ENCODE measurements at places on chromosomes 5 and 9. TPM values are rescaled to one million over a fixed set of nuclear protein-coding genes. Genes with fewer than 3 reads are reported as not detected.

DNA sequence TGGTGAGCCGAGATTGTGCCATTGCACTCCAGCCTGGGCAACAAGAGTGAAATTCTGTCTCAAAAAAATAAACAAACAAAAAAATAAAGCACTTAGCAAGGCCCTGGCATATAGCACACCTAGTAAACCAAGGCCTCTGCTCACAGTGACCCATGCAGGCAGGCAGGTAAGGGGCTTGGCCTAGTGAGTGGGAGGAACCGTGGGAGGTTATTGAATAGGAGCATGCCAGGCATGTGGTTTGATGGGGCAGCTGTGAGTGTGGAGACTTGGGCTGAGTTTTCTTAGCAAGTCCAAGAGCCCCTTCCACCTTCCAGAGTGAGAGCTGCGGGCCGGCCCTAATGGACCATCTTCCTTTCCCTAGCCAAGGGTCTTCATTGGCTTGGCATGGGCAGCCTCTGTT lies 4.5 kb upstream of the NDST1 start:
- no peaks in the 10 kb centered on the region for H3K27me3 ChIP-seq
- peak overlapping the region; percentile 90 for H3K27ac ChIP-seq
- H3K4me1 ChIP-seq = peaks cover 61% of the 10 kb centered on the region
- DNase-seq = no peak
- no peak overlapping the region for H3K4me3 ChIP-seq

DNA sequence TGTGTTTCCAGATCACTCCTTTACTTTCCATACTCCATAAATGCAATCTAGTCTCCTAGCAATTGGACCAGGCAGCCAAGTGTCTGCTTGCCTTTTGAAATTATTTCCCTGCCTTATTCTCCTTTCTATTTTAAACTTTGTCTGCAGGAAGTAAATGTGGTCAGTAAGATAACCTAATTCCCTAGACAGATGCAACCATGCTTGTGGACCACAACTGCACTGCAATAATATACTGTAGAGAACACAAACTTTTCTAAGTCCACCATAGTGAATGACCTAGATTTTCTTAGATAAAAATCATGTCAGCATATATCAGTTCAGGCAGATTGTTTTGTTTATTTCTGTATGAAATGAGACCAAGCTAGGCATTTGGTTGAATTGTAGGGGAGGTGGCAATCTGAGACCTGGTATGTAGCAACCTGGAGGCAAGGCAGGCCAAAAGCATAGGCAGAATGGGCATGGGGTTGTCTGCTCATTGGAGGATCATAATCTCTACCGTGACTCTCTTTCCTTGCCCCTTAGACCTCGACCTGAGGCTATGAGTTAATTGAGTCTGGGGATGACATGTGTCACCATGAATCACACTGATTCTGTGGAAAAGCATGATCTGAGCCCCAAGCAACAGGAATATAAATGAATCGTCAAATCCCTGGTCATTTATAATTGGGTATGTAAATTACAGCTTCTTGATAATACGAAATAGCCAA lies 20.7 kb downstream of the ACTL7B start:
- no peaks in the 10 kb centered on the region for H3K36me3 ChIP-seq
- H3K4me1 ChIP-seq = no peaks in the 10 kb centered on the region
- H3K4me3 ChIP-seq = no peak overlapping the region
- DNase-seq = no peak

GRCh38 chr5:110916381-110917049 lies 155.0 kb upstream of the TSLP start:
- peak overlapping the region; percentile 64 for H3K27ac ChIP-seq
- H3K27me3 ChIP-seq = no peaks in the 10 kb centered on the region
- DNase-seq = no peak
- H3K4me1 ChIP-seq = peaks cover 39% of the 10 kb centered on the region

DNA sequence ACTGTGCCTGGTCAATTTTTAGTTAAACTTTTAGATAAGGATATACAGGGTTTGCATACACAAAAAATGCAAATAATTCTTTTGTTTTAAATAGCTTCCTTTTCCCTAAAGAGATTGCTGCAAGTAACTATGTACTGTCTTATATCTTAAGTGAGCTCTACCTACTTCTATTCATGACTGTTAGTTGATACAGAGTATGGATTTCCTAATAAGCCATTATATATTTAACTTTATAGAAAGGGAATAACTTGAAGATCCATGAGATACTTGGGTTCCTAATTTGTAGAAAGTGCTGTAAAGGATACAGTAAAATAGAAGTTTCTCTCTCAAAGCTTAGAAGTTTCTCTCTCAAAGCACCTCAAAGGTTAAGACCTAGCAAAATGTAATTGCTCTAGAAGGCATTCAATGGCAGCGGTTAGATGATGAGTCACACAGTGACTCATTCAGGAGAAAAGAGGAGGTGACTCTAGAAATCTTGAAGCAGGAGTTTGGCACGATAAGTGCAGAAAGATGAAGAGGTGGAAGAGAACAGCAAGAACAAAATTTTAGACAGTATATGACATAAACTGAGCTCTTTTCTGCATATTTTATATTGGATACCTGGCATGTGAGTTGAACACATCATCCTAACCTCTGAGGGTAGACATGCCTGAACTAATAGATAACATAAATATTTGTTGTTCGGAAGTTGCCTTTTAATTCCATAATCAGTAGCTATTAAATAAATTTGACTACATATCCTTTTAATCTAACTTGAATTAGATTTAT lies 5.5 kb upstream of the DNAJC21 start:
- no peaks in the 10 kb centered on the region for H3K27me3 ChIP-seq
- DNase-seq = no peak
- H3K27ac ChIP-seq = no peak overlapping the region
- peaks cover 8% of the 10 kb centered on the region for H3K4me1 ChIP-seq

The MRPL36 gene
- total RNA-seq = 26.9 TPM

The RLN2 gene
- not detected for total RNA-seq

Data from thoracic aorta (tissue), 2 donors.